Activated T-helper 1 cell treated with anti-CD3 and anti-CD28 coated beads, Interleukin-12 subunit alpha, Interleukin-12 subunit beta, Interleukin-2, Interleukin-4 antibody, amounts not matched to agents 30 ng/mL and 10 ng/mL and 1 ng/mL, durations not matched to agents 14 hours and 24 hours and 36 hours (primary cell): ENCODE measurements at places on chromosomes 13 and 19.

- DNase-seq, result no peak
These were observed 278.7 kb upstream of the GPC6 start for GRCh38 chr13:92947770-92948434.

- DNase-seq, result no peak
These were observed 72.9 kb downstream of the NHLRC3 start for GRCh38 chr13:39111145-39111544.

GRCh38 chr13:51520524-51520923 lies 63.7 kb upstream of the WDFY2 start:
- DNase-seq, result no peak

DNA sequence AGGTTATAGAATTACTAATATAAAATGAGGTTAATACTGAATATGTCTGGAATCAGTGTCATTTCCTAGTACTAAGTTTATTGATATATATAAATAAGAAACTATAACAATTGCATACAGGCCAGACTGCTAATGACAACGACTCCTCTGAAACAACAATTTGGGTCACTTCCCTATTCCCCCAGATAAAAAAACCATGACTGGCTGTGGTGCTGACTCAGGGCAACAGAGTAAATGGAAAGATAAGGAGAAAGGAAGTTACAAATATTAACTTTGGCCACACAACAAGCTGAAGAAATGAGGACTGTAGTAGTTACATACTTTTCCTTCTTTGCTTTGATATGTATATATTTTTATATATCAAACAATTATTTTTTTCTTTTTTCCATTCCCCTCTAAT lies 263.7 kb upstream of the PCDH9 start:
- no peak for DNase-seq

DNA sequence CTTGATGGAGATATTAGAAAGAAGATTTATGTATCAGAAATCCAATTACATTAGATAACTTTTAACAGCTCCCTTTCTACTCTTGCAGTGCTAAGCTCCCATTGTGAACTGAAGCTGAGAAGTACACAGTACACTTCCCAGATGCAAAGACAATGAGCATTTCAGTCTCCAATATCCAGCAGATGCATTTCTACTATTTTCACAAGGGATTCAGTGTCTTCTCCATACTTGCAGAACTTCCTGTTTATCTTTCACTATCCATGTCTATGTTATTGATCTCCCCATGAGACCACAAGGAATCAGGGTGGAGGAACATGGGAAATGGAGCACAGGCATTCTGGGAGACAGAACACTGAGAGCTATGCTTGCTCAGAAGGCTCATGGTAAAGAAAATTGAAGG lies 207.5 kb downstream of the ENOX1 start:
- no peak for DNase-seq

GRCh38 chr13:22198001-22198400 lies 527.1 kb downstream of the FGF9 start:
- DNase-seq, result no peak

DNA sequence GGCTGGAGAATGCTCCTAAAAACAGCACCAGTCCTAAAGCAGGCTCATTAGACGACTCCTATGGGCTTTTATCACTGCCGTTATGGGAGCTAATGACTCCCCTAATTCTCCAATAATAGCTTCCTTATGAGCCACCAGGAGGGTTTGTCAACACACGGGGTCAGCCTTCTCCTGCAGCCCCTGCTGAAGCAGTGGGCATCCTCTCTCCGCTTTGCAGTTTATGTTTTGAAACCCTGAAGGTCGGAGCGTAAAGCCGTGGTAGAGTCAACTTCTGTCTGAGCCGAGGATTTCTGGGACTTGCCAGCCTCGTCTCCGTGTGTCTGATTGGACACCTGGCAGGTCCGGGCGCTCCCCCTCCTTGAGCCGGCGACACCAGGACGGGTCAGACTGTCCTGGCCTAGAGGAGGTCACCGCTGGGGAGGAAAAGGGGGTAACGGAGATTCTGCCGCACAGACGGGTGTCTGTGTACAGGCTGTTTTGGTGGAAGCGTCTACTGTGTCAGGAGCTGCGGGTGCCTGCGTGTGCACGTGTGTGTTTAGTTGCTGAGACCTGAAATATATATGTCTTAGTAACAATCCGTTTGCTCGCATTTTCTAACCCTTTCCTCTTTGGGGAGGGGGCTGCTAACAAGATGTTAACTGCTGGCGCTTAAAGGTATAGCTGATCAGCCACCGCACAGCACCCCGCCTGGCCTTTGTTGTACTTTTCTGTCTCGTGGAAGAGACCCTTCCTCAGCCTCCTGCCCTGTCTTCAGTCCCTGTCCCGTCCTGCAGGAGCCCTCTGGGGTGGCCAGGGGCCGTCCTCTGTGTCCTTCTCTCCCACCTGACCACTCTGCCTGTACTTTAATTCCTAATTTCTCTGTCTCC lies 1.9 kb downstream of the KDM4B start:
- DNase-seq, result no peak

DNA sequence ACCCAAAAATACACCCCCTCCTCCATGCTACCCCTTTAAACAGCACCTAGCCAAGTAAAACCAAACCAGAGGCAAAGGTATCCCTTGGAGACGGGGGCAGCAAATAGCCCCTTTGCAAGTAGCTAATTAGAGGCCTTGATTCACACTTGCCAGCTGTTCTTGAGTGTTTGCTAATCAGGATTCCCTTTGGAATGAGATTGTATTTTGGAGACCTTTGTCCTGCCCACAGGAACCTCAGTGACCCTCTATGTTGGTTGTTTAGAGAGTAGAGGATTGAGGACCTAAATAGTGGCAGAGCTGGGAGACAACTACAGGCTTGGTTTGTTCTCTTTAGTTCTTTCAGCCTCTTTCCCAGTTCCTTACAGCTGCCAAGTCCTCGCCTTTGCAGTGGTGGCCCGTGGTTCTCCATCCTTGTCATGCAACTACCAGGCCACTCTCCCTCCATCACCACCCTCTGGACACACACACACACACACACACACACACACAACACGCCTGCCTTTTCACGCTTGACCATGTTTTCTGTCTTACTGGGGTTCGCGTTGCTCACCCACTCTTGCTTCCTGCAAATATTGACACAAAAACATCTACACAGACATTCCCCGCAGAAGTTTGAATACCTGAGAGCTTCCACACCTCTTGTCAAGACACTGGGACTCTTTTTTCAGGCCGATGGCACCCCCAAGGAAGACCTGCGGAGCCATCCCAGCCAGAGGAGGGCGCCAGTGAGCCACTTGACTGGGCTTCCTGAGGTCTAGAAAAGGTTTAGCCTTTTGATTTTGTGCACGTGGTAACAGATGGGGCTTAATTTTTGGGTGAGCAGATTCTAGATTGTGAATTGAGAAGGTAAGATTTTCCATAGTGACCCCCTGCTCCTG lies 80.0 kb upstream of the GPR183 start:
- DNase-seq, result peak; percentile 62

- DNase-seq, result peak; percentile 16
These were observed 665 bp downstream of the ZNF347 start for GRCh38 chr19:53158119-53158656.

GRCh38 chr13:94318418-94318817 lies 161.1 kb downstream of the DCT start:
- DNase-seq, result no peak

- no peak for DNase-seq
These were observed 48.5 kb upstream of the TUBGCP3 start for GRCh38 chr13:112636401-112636975.

- no peak for DNase-seq
These were observed 42.5 kb upstream of the F7 start for GRCh38 chr13:113063091-113063491.

DNA sequence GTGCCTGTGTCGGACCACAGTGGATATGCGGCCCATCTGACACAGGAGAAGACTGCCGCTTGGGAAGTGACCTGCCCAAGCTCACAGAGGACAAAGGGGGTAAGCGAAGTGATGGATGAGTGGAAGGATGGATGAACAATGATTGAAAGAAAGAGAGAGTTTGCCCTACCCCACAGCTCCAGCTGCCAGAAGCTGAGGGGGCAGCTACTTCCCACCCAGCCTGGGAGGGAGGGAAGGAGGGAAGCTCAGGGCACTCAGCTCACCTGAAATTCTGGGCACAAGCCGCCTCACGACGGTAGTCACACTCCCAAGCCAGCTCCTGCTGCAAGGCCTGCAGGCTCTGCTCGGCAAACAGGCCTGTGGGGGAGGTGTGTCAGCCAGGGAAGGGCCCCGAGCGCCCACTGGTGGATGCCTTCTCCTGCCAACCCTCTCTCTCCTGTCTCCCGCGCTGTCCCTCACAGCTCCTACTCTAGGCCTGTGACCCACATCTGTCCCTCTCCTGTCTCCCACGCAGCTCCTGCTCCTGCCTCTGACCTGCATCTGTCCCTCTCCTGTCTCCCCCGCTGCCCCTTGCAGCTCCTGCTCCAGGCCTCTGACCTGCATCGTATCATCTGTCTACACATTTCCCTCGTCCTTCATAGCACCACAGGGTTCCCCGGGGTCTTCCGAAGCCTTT lies 12.0 kb upstream of the NUMBL start:
- no peak for DNase-seq

DNA sequence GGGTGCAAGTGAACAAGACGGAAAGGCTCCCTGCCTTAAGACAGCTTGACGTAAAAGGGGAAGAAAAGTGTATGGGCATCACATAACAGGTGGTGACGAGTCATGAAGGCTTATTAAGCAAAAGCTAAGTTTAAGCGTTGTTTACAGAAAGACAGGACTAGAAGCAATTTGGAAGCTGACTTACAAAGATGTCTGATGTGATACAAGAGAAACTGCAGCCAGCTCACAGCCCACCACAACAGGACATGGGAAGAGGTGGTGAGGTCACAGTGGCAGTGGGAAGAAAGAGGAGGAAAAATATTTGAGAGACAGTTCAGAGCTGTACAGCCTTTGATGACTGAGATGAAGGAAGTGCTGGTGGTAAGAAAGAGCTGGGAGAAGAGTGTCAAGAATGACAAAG lies 181.6 kb downstream of the KLF12 start:
- DNase-seq, result no peak

DNA sequence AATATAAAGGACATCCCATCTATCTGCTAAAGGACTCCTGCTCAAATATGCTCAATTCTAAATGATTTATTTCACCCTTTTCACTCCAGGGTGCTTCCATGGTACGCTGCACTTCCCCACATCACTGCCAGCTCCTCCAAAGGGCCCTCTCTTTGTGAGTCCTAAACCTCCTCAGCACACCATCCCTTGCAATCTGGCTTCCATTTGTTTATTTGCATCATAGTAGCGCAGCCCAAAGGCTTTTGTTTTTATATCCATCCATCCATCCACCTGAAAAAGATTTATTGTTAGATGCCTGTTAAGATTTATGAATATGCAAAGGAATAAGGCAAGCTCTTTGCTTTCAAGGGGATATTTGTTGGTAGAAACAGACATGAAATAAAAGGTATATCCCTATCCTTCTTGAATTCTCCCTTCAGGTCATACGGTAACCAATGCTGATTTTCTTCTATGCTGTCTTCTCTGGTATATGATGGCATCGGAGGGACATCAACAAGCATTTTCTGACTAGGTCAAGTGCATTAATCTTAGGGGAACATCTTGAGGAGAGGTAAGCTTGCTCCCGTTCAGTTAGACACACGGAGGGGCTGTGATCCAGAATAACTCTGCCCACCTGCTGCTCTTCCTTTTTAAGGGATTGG lies 397.6 kb downstream of the LIG4 start:
- DNase-seq, result no peak
